ENCODE measurements at places on chromosomes 1 and 21.

GRCh38 chr1:1176931-1177330 is 3.3 kb downstream of the TTLL10 start:
- no peak for DNase-seq

GRCh38 chr21:20445971-20446370 is 552.2 kb upstream of the NCAM2 start:
- no peak for DNase-seq

GRCh38 chr1:227134686-227135314 is 183.5 kb downstream of the CDC42BPA start:
- DNase-seq = no peak

GRCh38 chr1:159866905-159867663 is 4.6 kb upstream of the VSIG8 start:
- DNase-seq = no peak

DNA sequence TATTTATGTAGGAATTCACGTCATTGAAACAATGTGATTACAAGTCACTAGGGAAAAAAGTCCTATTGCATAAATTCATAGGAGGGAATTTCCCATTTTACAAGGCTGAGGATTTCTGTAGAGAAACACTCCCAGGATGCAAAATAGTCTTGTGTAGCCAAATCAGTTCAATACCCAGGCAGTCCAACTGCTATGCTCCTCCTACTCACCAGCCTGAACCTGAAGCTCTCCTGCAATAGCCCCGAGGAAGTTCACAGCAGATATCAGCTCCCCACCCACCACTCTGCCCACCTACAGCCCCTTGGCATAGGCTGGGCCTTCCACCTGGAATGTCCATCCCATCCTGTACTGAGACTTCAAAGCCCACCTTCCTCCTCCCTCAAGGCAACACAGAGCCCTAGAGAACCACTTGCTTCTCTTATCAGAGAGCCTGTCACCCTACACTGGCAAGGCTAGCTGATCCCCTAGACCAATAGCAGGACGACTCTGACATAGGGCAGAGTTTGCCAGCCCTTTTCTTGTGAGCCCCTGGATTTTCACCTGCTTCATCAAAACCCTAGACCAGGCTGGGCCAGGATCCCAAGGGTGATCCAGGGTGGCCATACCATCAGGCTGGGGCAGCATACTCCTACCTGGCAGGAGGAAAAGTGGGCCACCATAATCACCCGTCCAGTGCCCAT is 1.5 kb downstream of the LSS start:
- DNase-seq = no peak

GRCh38 chr1:13756557-13757315 is 56.7 kb downstream of the PRDM2 start:
- DNase-seq = no peak

GRCh38 chr1:159771127-159771895 is 9.5 kb upstream of the DUSP23 start:
- no peak for DNase-seq

- no peak for DNase-seq
These were observed 1.1 kb upstream of the RAP1GAP start for GRCh38 chr1:21670059-21670881.

- DNase-seq = no peak
These were observed 132.7 kb upstream of the SERTAD4 start for GRCh38 chr1:210099921-210100320.

GRCh38 chr1:45730075-45730779 is 20.2 kb downstream of the IPP start:
- no peak for DNase-seq

DNA sequence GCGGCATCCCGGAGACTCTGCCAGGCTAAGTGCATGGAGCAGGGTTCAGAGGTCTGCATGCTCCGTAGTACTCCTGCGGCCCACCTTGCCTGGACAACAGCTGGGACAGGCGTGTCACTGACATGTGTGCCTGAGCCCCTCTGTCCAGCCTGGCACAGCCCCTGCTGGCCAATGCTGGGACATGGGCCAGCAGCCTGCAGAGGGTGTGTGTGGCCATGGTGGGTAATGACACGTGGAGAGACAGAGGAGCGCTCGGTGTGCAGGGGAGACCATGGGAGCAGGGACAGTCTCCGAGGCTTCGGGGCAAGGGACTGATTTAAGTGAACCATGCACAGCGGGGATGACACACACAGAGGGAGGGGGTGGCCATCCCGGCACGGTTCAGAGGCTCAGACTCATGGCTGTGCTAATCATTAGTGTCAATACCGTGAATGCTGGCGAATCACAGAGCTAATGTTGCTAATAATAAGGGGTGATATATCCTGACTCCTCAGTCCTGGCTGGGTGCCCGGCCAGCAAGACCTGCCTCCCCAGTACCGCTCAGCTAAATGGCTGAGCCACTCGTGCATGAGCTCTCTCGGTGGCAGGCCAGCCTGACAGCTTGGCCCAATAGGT is 41.5 kb downstream of the IGSF21 start:
- DNase-seq = no peak

- no peak for DNase-seq
These were observed 113.9 kb upstream of the USP24 start for GRCh38 chr1:55329091-55329490.

- no peak for DNase-seq
These were observed 19.4 kb downstream of the NADK start for GRCh38 chr1:1758692-1759455.

GRCh38 chr1:34709547-34709946 is 45.3 kb upstream of the GJB5 start:
- peak; percentile 10 for DNase-seq

DNA sequence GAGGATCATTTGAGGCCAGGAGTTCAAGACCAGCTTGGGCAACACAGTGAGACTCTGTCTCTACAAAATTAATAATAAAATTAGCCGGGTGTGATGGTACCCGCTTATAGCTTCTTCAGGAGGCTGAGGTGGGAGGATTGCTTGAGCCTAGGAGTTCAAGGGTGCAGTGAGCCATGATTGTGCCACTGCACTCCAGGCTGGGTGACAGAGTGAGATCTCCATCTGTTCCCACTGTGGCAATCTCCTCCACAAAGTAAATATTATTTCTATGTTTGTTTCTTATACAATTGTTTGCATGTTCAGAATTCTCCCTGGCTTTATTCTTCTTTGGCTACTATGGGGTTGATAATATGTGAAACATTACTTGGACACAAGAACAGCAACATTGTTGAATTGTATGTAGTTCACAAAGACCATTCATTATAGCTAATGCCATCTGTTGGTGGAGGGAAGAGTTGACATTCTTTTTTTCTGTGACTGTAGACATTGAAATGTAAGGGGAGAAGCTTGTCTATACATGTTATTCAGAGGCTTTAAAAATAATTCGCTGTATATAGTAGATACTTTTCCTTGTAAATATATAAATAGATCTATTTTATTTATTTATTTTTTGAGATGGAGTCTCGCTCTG is 47.8 kb upstream of the SRSF10 start:
- DNase-seq = no peak

DNA sequence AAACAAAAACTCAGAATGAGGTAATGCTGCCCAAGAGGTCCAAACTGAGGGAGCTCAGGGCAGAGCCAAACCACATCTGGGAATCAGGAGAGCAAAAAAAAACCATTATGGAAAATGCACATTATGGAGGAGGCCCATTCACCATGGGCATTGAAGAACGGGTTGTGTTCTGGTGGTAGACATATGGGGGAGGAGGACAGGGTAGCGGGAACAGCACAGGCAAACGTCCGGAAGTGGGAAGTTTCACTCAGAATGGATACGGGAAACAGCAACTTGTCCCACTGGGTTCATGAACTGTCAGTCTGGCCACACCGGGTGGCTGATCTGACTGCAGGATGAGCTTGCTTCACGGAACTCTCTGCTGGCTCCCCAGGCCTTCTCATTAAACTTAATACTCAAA is 139.7 kb downstream of the RRAGC start:
- DNase-seq = no peak

- DNase-seq = peak; percentile 4
These were observed 95.9 kb downstream of the RASAL2 start for GRCh38 chr1:178189814-178190213.

GRCh38 chr1:231384696-231385415 is 37.2 kb downstream of the EGLN1 start:
- DNase-seq = no peak

DNA sequence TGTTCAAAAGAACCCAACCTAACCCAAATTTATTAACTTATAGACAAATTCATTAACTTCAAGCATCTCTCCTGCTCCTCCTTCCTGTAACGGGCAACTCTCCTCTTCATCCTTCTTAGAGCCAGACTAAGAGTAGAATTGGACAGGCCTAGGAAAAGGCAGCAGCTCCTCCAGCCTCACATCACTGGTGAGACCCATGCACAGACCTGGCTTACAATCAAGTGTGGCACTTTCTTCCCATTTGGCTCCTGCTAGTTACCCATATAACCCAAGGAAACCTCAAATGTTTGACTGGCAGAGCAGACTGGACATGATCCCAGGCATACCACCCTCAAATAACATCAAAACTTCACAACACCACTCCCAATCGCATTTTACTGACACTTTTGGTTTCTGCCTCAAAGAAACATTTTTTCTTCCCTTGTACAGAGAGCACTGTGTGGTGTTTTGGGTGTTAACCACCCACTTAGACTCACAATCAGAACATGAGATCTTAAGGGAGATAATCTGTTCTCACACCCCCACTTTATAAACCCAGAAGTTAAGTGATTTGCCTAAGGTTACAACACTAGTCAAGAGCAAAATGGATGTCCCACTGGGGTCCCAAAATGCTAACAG is 101.4 kb downstream of the SIPA1L2 start:
- no peak for DNase-seq

GRCh38 chr1:169141356-169141755 is 34.9 kb downstream of the ATP1B1 start:
- DNase-seq = no peak

DNA sequence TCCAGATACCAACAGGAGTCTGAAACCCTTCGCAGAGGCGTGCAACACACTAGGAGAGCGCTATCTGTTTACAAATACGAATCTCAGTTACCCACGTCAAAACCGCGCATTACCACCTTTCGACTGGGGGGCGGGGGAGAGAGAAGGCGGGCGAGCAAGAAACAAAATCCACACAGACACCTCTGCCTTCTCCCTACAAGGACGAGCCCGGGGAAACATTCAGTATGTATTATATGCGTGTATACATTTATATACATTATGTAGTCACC is 722 bp downstream of the TUT4 start:
- peak; percentile 89 for DNase-seq

- DNase-seq = no peak
These were observed 3.8 kb upstream of the C2CD4D start for GRCh38 chr1:151843398-151843797.

- DNase-seq = no peak
These were observed 14.7 kb upstream of the COL18A1 start for GRCh38 chr21:45390121-45390751.

- DNase-seq = no peak
These were observed 34.2 kb downstream of the GPR161 start for GRCh38 chr1:168102487-168102886.

DNA sequence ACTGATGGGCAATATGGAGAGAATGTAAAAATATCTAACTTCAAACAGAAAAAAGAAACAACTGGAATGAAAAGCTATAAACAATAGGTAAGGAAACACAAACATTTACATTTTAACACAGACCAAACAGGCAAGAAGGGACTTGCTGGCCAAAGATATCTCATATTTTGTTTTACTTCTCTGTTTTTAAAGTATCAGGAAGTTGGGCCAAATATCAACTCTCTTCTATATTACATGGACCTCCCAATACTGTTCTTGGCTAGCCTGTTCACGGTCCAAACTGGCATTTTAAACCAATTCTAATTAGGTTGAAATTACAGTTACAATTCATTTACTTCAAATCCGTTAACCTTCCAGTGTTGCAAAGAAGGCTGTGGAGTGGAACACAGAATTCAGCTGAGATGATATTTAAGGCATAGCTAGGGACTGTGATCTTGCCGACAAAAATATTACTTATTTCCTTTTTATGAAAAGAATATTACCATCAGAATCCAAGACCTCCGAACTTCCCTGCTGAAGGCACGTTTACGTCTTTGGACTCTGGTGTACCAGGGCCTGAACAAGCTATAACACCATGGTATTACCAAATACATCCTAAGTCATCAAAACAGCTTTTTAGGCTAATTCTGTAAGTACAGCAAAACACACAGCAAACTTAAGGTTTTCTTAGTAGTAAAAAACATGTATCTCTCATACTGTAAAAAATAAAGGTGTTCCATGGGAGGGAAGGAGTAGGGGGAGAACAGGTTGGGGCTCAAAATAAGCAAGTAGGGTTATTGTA is 165.4 kb downstream of the RUNX1 start:
- no peak for DNase-seq

- DNase-seq = no peak
These were observed 232.0 kb upstream of the PLXNA2 start for GRCh38 chr1:208475951-208476845.

- DNase-seq = no peak
These were observed 287.8 kb downstream of the RRAGC start for GRCh38 chr1:38571726-38572125.

DNA sequence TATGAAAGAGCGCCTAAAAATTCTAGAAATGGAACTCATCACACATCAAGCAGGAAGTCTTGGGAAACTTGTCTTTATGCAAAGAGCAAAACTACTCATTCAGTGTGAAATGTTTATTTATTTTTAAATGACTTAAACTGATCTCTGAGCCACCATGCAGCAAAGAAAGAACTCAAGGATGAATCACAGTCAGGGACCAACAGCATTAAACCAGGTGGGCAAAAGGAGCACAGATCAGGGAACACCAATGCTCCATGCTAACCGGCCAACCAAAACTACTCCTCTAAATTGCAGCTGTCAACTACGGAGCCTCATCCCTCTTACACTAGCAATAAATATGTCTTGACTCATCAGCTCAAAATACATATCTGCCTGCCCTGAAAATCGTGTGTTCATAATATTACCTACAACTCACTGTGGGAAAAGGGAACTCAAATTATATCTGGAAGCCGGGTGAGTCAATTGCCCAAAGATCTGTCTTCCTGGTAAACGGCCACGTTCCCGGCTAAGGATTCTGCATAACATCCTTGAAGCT is 129.2 kb downstream of the PTPN14 start:
- DNase-seq = no peak

DNA sequence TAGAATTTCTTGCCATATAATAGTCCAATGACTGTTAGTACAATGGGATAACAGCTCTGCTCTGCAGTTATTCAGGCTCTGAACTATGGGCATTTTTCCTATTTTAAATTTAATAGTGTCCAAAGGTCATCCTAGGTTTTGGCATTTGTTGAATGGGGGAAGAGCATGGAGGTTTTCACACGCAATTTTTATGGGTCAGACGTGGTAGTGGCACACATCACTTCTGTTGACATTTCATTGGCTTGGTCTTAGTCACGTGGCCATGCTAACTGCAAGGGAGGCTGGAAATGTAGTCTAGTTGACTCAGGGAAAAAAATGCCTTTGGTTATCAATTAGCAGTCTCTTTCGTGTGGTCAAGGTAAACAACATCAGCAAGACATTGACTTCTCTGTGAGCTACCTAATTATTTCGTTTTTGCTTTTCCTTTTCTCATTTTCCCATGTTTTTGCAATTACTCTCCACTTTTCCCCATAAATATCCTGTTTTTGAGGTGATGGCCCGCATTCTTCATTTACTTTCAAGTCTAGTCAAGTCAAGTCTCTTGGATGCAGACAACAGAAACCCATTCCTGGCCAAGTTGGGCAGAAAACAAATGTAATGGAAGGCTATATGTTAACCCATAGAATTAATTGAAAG is 82.8 kb downstream of the DYRK1A start:
- DNase-seq = no peak

All from activated CD8-positive, alpha-beta T cell treated with anti-CD3 and anti-CD28 coated beads for 36 hours (primary cell).